Stimulated activated CD8-positive, alpha-beta memory T cell treated with anti-CD3 and anti-CD28 coated beads, Interleukin-15, amount 100 ng/mL, for 4 hours (primary cell): ENCODE measurements at places on chromosomes 12 and 14.

GRCh38 chr14:56358851-56359614, 220.6 kb upstream of the TMEM260 start:
- DNase-seq: no peak

- DNase-seq: no peak
These were observed 65.7 kb downstream of the PIK3C2G start for GRCh38 chr12:18327036-18327435.

DNA sequence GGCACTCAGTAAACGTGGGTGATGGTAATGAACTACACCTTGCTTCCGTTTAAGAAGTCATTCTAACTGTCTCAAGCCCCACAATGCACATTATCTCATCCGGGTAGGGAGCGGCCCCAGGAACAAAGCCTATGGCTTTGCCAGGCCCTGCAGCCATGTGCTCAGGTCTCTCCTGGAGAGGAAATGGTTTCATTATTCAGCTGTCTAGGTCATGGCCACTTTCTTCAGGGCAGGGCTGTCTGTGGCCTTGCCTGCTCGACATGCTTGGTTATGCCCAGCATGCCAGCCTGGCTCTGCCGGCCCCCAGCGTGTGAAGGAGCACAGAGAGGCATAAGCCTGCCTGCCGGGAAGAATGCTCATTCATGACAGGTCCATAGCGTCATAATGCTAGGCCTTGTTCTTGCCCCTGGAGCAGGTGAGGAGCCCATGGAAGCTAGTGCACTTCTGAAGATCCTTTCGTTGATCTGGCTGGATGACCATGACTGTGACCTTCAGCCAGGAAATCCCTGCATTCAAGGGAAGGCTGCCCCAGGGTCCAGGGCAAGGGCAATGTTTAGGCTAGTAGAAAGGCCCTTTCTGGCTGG, 26.3 kb upstream of the FOS start:
- DNase-seq: no peak

GRCh38 chr14:91326514-91327249, 82.2 kb upstream of the GPR68 start:
- DNase-seq: no peak

DNA sequence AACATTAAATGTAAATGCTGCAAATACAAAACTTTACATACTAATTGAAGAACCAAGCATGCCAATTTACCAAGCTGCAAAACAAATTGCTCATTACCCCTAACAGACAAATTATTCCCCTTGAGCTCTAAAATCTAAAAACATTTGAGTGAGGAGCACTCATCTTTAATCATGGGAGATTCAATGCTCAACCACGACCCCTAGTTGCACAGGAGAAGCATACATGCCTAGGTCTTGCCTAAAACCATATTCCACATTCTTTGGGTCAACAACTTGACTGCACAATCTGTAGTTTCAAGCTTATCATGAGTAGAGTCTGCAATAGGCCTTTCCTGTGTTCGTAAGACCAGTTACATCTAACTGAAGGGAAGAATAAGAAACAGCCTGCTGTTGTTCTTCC, 69.7 kb downstream of the MGAT4C start:
- DNase-seq: no peak
